ENCODE measurements at places on chromosomes 13 and 19.

DNA sequence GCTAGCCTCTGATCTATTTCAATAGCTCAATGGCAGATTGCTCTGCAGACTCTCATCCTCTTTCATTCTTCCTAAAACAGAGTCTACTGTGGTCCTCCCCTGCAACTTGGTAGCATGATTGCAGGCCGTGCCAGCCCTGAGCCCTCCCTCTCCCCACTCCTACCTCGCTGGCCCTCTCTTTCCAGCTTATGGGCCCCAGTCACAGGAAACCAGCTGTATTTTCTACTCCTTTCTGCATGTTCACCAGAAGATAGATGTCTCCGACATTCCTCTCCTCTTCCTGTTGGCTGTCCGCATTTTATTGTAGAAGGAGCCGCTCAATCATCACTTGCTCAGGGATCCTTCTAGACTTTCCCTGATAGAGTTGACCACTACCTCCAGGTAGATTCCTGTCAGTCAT, 50.2 kb downstream of the SERP2 start:
- no peak for DNase-seq

DNA sequence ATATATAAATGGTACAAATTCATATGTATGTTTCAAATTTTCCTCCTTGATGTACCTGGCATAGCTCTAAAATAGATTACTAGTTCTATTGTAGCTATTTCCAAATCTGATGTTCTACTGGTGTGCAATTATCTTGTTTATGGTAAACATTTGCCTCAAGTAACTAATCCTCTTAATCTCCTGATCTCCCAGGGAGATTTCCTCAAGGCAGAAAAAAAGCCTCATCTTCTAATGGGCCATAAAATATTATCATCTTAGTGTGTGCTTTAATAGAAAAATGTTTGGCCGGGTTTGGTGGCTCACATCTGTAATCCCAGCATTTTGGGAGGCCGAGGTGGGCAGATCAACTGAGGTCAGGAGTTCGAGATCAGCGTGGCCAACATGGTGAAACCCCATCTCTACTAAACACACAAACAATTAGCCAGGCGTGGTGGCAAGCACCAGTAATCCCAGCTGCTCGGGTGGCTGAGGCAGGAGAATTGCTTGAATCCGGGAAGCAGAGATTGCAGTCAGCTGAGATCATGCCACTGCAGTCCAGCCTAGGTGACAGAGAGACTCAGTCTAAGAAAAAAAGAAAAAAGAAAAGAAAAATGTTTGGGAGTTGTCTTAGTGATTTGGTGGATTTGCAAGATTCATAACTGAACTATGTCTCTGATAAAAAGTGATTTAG, 498.9 kb upstream of the SLITRK5 start:
- no peak for DNase-seq

DNA sequence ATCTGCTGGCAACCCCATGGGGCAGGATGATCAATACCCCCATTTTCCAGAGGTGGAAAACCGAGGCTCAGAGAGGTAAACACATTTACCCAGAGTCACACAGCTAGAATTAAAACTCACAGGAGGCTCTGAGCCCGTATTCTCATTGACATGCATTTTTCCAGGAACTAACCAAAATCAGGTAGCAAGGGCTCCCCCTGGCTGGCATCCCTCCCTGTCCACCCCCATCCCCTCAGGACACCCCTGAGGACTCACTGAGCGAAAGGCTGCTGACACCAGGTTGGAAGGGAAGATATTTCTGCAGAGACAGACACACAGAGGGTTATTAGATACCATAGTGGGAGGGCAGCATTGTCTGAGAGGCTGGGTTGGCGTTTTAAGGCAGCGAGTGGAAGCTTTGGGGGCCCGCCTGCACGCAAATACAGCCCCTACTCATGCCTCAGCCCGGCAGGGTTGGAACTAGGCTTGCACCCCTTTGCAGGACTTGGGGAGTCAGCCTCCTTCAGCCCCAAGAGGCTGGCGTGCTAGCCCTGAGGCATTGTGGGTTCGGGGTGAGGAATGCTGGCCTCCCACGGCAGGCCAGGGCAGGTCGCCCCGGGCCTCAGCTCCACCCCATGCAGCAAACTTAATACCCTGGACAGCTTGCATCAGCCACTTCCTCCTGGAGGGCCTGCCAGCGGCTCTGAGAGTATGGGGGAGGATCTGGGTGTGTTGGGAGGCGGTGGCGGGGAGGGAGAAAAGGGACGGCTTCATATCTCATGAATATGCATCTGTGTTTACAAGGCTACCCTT, 3.9 kb downstream of the SLC1A5 start:
- no peak for DNase-seq

- no peak for DNase-seq
Measured at GRCh38 chr13:45595965-45596364, 19.6 kb downstream of the ERICH6B start.

DNA sequence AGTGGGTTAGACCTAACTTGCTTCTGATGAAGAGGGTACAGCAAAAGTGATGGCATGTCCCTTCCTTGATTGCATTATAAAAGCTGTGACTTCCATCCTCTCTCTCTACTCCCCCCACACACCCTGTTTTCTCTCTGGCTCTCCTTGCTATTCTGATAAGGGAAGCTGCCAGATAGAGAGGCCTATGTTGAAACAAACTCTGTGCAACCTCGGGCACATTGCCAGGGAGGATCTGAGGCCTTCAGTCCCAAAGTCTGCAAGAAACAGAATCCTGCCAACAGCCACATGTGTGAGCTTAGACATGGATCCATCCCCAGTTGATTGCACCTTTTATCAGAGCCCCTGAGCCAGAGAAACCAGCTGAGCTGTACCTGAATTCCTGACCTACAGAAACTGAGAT, 44.8 kb upstream of the ARGLU1 start:
- no peak for DNase-seq

DNA sequence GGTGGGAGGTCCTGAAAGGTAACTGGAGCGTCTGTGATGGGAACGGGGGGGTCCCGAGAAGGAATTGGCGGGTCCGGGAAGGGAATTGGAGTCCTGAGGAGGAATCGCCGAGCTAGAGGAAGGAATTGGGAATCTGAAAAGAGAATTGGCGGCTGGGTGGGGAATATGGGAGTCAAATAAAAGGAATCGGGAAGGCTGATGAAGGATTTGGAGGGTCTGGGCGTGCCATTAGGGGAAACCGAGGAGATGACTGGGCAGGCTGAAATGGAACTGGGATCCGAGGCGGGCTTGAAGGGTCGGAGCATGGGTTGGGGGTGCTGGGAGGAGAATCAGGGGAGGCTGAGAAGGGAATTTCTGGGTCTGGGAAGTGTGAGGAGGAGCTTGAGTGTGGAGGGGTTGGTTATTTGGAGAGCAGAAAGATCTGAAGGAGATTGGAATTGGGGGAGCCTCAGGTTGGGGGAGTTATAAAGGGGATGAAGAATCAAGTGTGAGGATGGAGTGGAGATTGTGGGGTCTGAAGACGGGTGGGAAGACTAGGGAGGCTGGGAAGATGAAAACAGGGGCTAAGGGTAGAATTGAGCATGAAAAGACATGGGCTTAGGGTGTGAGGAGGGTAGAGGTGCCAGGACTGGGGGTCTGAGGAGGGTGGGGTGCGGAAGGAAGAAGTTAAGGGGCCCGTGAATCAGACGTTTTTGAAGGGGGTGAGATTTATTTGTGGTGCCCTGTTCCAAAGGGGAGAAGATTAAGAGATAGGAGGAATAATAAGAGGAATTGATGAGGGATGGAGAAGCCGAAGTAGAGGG, 718 bp downstream of the ACTN4 start:
- no peak for DNase-seq

- no peak for DNase-seq
Measured at GRCh38 chr19:30006207-30006606, 64.2 kb downstream of the URI1 start.

GRCh38 chr13:97278435-97279411, 56.6 kb downstream of the MBNL2 start:
- no peak for DNase-seq

DNA sequence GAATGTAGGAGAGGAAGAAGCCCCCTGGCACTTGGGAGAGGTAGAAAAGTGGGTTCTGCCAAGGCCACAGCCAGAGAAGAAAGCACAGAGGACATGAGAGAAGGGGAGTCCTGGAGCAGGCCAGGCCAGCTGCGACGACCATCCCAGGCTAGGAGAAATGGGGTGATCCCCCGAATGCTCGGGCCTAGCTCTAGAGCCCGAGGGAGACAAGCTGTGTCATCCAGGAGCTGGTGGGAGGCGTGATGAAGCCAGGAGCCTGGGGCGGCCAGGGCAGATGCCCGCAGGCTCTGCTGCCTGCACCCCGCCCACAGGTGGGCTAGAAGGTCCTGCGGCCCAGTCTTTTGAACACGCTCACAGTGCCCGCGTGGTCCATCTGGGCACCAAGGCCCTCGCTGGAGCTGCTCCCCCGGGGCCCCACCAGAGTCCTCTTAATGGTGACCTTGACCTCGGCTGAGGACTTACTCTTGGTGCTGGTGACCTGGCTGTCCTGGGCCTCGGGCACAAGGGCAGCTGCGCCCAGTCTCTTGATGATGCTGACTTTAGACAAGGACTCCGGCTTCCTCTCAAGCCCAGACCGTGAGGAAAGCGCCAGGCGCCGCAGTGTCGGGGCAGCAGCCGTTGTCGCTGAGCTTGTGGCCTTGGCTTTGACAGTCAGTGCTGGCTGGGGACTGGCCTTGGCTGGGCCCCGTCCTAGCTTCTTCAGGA, 26.5 kb downstream of the C19orf47 start:
- no peak for DNase-seq

- no peak for DNase-seq
Measured at GRCh38 chr19:44662691-44663385, 8.4 kb upstream of the CEACAM19 start.

Data from activated naive CD4-positive, alpha-beta T cell (primary cell).